ENCODE measurements at places on chromosomes 1 and 21. TPM values are rescaled to one million over a fixed set of nuclear protein-coding genes. Genes with fewer than 3 reads are reported as not detected.

Gene ATP6V1G3
- total RNA-seq: not detected

Gene MTFR1L
- 37.7 TPM for total RNA-seq

Gene PRAMEF27
- total RNA-seq: not detected

Gene MPZ
- 5.9 TPM for total RNA-seq

- H3K4me1 ChIP-seq: no peaks in the 10 kb centered on the region
- H3K36me3 ChIP-seq: no peaks in the 10 kb centered on the region
- H3K4me3 ChIP-seq: no peak overlapping the region
- peaks cover 25% of the 10 kb centered on the region for H3K27me3 ChIP-seq
Measured at GRCh38 chr1:184416946-184417345, 30.1 kb downstream of the C1orf21 start.

- no peak overlapping the region for H3K27ac ChIP-seq
- no peak overlapping the region for H3K4me3 ChIP-seq
- peaks cover 33% of the 10 kb centered on the region for H3K4me1 ChIP-seq
- no peak for DNase-seq
- no peaks in the 10 kb centered on the region for H3K36me3 ChIP-seq
- H3K27me3 ChIP-seq: no peaks in the 10 kb centered on the region
Measured at GRCh38 chr1:221786647-221787046, 44.8 kb upstream of the DUSP10 start.

- peaks cover 26% of the 10 kb centered on the region for H3K27me3 ChIP-seq
- no peak for DNase-seq
- peak overlapping the region; percentile 44 for H3K27ac ChIP-seq
- H3K4me3 ChIP-seq: peak overlapping the region; percentile 18
- peaks cover 37% of the 10 kb centered on the region for H3K4me1 ChIP-seq
- peaks cover 18% of the 10 kb centered on the region for H3K36me3 ChIP-seq
Measured at GRCh38 chr21:32929633-32930038, 96.1 kb upstream of the OLIG2 start.

- H3K4me1 ChIP-seq: no peaks in the 10 kb centered on the region
- no peaks in the 10 kb centered on the region for H3K36me3 ChIP-seq
- H3K27me3 ChIP-seq: no peaks in the 10 kb centered on the region
- H3K4me3 ChIP-seq: no peak overlapping the region
- no peak overlapping the region for H3K27ac ChIP-seq
- no peak for DNase-seq
Measured at GRCh38 chr1:246761396-246761795, 37.2 kb downstream of the SCCPDH start.

Data from activated CD4-positive, alpha-beta memory T cell treated with anti-CD3 and anti-CD28 coated beads, Interleukin-2, amount 10 ng/mL, durations not matched to agents 7 days and 5 days (primary cell).